Naive thymus-derived CD4-positive, alpha-beta T cell (primary cell): ENCODE measurements at places on chromosomes 3 and 15. TPM values are rescaled to one million over a fixed set of nuclear protein-coding genes. Genes with fewer than 3 reads are reported as not detected.

The ATOSA gene
- total RNA-seq: 95.7 TPM

DNA sequence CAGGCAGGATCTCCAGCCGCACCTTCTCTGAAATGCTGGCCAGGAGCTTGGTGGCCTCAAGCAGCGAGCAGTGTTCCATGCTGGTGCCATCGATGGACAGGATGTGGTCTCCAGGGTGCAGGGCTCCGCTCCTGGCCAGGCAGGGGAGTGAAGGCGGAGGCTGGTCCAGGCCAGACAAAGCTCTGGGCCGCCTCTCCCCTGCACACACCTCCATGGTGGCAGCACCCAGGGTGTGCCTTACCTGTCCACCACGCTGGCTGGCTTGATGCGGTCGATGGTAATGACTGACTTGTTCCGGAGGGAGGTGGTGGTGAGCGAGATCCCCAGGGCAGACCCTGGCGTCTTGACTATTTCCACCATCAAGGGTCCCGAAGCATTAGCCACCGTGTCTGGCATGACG lies 20.0 kb downstream of the GRIP2 start:
- DNase-seq: no peak

The ZBTB38 gene
- 32.3 TPM for total RNA-seq

DNA sequence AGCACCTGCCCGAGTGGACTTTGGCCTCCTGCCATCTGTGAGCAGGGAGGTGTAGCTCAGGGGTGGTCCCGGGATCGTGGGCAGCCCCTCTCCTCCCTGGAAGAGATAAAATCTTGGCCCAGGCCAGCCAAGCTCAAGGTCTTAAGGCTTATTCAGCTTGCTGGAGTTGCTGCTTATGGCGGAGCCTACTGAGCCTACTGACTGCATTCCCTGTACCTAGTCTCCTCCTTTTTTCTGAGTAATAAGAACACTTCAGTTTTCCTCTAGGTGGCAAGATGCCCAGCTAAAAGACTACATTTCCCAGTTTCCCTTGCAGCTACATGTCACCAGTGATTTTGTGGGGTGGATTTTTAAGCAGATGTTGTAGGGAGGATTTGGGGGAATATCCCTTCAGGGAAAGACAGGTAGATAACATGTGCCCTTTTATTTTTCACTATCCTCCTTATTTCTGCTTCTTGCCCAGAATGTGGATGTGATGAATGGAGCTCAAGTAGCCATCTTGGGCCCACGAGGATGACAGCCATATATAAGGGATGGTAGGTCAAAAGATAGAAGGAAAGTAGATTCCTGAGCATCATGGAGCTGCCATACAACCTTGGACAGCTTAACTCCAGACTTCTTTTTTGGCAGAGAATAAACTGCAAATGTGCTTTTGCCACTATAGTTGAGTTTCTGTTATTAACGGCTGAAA lies 41.4 kb upstream of the INSYN1 start:
- no peak for DNase-seq

DNA sequence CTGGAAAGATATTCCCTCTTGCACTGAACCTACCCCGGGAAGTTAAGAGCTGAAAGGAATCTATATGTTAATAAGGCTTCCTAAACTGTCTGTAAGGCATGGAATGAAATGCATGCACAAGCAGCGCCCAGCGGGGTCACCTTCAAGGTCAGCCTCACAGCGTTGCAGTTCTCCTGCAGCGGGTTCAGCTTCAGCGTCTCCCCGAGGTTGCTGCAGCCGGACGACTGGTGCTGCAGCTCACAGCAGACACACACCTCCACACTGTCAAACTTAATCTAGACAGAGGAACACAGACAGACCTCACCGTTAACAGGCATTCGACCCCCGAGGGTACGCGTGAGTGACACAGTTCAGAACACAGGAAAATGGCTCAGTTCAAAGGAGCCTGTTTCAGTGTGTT lies 73.3 kb downstream of the NSMCE3 start:
- DNase-seq: no peak

The FOXL2NB gene
- total RNA-seq: not detected in 2 replicates

- DNase-seq: peak; percentile 68
Observed at GRCh38 chr15:52682781-52683180, 3.6 kb upstream of the ATOSA start.
